ENCODE measurements at places on chromosomes 2 and 18.

- no peak for DNase-seq
Observed at GRCh38 chr2:136081582-136082210, 36.3 kb downstream of the CXCR4 start.

- no peak for DNase-seq
Observed at GRCh38 chr2:74333896-74334586, 9.2 kb downstream of the SLC4A5 start.

GRCh38 chr18:3540805-3541548 is 91.0 kb downstream of the TGIF1 start:
- DNase-seq = no peak

- no peak for DNase-seq
Observed at GRCh38 chr2:113192459-113193100, 18.8 kb downstream of the PSD4 start.

- DNase-seq = no peak
Observed at GRCh38 chr2:46042207-46042637, 255.0 kb upstream of the EPAS1 start.

GRCh38 chr18:22547807-22548561 is 130.3 kb upstream of the CTAGE1 start:
- no peak for DNase-seq

DNA sequence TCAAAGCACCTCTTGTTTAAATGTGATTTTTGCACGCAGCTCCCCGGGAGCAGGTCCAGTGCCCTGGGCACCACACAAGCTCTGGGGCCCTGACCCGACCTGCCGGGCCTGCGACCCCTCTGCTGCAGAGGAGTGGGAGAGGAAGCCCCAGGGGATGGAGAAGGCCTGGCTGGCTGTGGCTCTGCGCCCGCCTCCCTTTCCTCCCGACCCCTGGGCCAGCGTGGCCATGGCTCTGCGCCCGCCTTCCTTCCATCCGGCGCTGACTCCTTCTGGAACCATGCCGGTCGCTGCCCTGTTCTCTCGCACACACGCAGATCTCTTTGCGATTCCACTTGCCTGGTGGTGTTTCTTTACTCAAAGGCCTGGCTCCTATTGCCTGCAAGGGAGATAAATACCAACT is 166.5 kb upstream of the SALL3 start:
- no peak for DNase-seq

GRCh38 chr18:47983055-47983454 is 52.6 kb upstream of the SMAD2 start:
- DNase-seq = no peak

- no peak for DNase-seq
Observed at GRCh38 chr18:42365591-42365990, 410.6 kb downstream of the PIK3C3 start.

DNA sequence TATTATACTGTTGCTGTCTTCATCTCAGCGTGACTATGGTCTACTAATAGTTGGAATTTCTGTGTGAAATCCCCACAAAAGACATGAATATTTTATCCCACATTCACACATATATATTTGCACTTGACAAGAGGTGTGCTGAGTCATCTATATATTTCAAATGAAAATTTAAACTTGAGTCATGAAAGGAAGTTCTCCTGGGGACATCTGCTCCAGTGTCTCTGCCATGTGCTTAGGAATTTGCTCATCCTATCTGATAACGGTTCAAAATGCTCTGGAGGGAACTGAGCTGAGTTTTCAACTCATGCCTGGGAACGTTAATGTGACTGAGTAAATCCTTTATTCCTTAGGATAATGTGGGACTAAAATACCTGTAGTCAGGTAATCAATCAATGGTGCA is 326.2 kb upstream of the MEX3C start:
- DNase-seq = no peak

- DNase-seq = no peak
Observed at GRCh38 chr2:126674075-126674744, 18.3 kb downstream of the GYPC start.

DNA sequence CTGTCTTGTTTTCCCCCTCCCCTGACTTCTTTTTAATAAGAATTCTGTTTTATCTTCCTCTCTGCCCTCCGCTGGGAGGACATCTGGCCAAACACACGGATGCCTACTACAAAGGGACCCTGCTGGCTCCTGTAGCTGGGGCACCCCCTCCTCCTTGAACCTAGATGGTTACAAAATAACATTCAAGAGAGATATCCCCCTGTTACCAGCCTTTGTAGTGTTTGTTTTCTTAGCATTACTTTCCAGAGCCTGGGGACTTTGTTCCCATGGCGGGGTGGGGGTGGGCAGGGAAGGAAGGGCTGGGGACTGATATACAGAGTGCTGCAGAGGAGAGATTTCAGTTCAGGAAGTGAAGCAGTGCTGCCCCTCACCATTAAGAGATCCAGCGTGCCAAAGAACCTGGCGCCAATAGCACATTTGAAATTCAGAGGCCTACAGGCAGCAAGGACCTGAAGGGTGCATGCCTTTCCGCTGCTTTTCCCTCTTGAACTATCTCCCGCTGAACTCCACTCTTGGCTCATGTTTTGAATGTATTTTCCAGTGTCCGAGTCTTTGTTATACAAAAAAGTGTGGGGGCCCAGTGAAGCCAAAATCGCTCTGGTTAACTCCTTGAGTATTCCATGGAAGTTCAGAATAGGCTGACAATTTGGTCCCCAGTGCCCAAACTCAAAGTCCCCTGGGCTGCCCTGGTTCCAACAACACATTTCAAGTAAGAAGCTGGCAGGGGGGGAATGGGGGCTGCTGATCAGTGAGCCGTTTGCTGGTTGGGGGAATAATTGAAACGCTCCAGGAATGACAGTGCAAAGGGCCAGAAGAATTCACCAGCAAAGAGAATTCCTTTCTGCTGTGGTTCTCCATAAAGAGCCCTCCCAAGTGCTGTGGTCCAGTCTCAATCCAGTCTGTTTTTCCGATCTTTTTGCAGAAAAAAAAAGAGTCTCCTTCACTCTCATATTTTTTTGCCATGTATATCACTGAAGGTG is 94.8 kb upstream of the THOC1 start:
- DNase-seq = no peak

GRCh38 chr2:240873805-240874714 is 5.4 kb downstream of the AGXT start:
- no peak for DNase-seq

DNA sequence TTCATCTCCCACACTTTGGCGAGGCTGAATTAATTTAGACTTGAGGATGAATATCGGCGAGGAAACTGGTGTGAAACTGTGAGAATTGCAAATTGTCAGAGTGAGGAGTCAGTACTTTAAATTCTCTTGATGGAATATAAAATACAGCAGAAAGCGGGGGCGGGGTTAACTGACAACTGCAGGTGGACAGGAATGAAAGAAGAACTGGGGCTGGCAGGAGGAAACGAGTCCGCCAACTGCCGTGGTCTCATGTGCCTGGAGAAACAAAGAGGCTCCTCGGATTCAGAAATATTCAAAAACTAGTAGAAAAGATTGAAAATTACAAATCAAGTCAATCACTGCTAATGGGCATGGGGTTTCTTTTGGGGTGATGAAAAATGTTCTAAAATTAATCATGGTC is 44.3 kb downstream of the MOGAT1 start:
- DNase-seq = no peak

GRCh38 chr18:32769586-32770053 is 3.2 kb downstream of the KLHL14 start:
- DNase-seq = no peak

GRCh38 chr2:166135152-166135848 is 7.5 kb upstream of the SCN1A start:
- DNase-seq = no peak

- no peak for DNase-seq
Observed at GRCh38 chr2:7203056-7203467, 285.9 kb downstream of the RNF144A start.

- DNase-seq = no peak
Observed at GRCh38 chr2:61771904-61772845, 81.7 kb downstream of the FAM161A start.

DNA sequence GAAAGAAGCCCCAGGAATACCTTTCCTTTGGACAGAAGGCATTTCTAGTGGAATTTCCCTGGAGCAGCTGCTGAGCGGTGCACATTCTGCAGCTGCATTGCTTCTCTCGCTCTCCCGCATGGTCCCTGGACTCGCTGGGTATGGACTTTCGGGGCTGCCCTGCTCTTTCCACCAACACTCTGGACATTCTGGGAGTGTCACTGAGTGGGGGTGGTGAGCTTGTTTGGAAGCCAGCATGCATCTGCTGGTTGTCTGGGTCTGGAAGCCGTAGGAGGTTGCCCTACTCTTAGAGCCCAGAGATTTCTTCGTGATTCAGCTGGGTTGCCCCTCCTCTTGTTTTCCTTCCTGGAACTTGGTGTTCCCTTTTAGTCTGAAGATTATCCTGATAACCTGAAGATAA is 52.6 kb downstream of the TWIST2 start:
- no peak for DNase-seq

DNA sequence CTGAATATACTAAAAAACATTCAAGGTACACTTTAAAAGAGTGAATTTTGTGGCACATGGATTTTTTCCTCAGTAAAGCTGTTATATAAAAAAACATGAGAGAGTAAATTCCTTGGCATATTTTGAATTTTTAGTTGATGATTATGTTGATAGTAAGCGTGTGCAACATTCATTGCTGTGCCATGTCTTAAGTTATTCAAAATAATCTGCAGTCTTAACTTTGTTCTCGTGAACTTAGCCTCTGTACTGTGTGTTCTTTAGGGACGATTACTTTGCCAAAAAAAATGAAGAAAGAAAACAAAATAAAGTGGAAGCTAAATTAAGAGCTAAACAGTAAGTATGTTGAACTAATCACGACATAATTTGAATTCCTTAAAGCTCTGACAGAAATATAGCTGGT is 9.6 kb downstream of the SSB start:
- DNase-seq = no peak

- DNase-seq = no peak
Observed at GRCh38 chr2:177338177-177338721, 54.3 kb upstream of the AGPS start.

GRCh38 chr2:31101701-31102100 is 36.5 kb downstream of the GALNT14 start:
- DNase-seq = no peak

DNA sequence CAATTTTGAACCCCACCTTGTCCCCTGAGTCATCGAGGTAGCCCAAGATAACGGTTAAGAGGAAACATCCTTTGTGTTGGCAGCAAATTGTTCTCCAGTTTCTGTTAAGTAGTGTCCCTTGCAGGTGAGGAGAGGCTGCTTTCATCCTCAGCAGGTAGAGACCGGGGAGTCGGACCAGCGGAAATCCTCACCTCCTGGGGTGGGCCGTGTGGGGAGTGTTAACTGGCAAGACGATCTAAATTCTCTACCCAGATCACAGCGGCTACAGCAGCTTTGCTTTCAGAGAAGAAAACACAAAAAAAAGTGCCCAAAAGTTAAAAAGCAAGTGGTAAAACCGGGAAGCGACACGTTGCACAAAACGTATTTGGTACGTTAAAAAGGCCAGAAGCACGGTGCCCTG is 63.2 kb downstream of the ADI1 start:
- DNase-seq = no peak

DNA sequence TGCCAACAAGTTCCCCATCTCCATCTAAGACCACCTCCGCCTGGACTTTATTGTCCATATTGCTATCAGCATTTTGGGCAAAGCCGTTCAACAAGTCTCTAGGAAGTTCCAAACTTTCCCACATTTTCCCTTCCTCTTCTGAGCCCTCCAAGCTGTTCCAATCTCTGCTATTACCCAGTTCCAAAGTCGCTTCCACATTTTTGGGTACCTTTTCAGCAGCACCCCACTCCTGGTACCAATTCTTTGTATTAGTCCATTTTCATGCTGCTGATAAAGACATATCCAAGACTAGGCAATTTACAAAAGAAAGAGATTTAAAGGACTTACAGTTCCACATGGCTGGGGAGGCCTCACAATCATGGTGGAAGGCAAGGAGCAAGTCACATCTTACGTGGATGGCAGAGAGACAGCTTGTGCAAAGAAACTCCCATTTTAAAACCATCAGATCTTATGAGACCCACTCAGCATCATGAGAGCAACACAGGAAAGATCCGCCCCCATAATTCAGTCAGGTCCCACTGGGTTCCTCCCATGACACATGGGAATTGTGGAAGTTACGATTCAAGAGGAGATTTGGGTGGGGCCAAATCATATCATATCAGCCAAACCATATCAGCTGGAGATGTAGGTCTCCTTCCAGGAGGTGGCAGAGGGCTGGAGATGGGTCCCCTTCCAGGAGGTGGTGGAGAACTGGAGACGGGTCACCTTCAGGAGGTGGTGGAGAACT is 19.8 kb upstream of the TXNDC2 start:
- no peak for DNase-seq

DNA sequence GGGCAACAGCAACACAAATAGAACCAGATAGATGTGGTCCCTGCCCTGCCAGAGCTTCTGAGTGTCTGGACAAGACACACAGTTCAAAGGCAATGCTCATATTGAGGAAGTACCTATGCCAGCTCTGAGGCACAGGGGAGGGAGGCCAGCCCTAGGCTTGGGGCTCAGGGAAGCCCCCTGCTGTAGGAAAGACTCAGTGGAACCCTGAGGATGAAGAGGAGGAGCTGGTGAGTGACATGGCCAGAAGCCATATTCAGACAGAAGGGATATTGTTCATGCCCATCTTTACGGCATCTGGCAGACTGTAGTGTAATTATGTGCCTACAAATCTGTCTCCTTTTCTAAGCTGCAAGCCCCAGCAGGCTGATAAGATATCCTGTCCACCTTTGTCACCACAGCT is 8.8 kb downstream of the SIGLEC15 start:
- no peak for DNase-seq

DNA sequence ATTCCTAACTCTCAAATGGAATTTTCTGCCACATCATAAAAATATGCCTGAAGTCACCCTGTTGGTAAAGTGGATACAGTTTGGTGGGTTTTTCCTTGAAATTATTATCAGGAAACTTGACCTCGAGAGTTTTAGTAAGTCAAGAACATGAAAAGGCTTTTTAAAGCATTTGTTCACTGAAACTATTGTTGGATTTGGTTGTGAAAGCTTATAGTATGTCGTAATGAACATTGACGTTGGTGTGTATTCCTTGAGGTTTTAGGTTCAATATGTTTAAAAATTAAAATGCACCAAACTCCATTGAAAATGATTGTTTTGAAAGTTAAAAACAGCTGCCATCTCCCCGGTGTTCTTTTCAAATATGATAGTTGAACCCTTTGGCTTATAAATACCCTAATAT is 30.8 kb downstream of the AOX1 start:
- no peak for DNase-seq

- DNase-seq = peak; percentile 21
Observed at GRCh38 chr2:9800975-9801726, 42.1 kb upstream of the TAF1B start.

- no peak for DNase-seq
Observed at GRCh38 chr2:60170272-60170671, 383.2 kb downstream of the BCL11A start.

DNA sequence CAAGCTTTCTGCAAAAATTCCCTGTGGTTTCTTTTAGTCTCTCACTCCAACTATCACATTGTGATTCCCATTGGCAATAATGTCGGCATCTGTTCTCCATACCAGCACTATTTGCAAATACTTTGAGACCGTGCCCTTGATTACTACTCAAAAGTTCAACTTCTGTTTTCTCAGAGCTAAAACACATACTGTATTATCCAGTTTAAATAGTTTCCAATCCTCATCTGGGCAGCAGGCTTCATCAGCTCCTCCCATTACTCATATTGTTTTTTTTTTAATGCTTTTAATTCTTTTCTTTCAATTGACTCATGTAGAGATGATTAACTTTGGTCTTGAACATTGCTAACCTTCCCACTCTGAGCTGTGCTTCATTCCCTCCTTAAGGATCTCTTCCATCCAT is 135.8 kb downstream of the METTL8 start:
- DNase-seq = no peak

All from activated T-helper 1 cell treated with anti-CD3 and anti-CD28 coated beads, Interleukin-2, amount 50 U/mL, for 16 hours (primary cell).